ENCODE measurements at places on chromosomes 2 and 18. TPM values are rescaled to one million over a fixed set of nuclear protein-coding genes. Genes with fewer than 3 reads are reported as not detected.

DNA sequence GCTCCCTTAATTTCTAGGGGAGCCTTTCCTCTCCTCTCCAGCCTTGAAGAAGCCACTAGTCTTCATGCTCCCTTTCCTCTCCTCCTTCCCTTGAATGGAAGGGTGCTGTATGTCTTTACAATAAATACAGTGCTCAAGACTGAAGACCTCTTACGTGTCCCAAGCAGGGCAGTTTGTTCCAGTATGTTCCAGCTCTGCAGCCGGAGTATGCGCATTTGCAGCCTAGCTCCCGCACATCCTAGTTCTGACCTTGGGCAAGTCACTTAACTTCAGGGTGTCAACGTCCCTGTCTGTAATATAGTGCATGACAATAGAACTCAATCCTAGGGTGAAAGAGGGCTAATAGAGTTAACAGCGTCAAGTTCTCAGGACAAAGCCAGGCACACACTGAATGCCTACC, 208.0 kb downstream of the HAUS1 start:
- no peak for DNase-seq

Gene FABP1
- 1.6 TPM for polyA plus RNA-seq

Gene PLGLB2
- polyA plus RNA-seq: 0.12 TPM

GRCh38 chr2:88601286-88601685, 26.0 kb downstream of the EIF2AK3 start:
- no peak for DNase-seq

Gene CNGA3
- polyA plus RNA-seq: not detected

- peak; percentile 89 for DNase-seq
These were observed 532 bp upstream of the YES1 start for GRCh38 chr18:812376-813171.

DNA sequence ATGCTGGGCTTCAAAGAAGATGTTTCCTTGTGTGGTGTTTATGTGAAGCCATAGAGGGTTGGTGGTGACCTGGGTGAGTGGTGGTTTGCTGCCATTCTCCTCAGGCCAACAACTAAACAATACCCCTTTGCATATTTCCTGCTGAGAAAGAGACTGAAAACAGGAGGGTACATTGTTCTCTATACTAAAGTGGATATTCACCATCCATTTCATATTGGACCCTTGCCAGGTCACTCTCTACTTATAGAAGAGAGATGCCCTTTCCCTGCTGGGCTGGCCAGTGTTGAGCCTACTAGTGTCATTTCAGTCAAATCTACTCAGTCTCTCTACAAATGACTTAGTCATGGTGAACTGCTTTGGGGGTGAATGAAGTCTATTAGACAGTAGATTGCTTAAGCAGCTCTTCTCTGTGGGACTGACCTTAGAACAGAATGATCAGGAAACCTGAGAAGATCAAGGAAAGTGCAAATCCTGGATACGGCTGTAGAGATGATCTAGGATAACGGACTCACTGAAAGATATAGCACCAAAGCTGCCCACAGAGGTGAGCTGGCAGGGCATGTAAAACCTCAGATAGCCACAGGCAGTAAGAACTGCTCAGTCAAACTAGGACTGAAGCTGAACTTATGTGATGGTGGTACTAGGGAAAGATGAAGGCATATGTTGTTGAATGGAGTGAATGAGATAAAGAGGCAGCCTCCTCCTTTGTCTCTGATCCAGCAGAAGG, 154.9 kb downstream of the MYO3B start:
- no peak for DNase-seq

- DNase-seq: no peak
These were observed 125.5 kb downstream of the ATAD2B start for GRCh38 chr2:23801396-23801795.

Gene IL18R1
- 0.26 TPM for polyA plus RNA-seq

Gene NTSR2
- polyA plus RNA-seq: 0.97 TPM

DNA sequence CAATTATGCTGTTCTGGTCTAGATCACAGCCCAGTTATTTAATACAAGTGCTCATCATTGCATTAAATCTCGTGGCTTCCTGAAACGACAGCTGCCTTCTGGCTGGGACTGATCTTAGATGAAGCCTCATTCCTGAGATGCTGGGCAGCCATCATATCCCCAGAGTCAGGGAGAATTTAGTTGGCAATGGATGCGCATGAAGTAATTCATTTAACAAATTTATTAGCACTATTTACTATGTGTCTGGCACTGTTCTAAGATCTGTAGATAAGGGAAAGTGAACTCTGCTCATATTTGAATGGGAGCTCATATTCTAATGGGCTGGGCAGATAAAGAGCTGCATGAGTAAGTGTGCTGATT, 244.7 kb downstream of the KCNS3 start:
- DNase-seq: no peak

DNA sequence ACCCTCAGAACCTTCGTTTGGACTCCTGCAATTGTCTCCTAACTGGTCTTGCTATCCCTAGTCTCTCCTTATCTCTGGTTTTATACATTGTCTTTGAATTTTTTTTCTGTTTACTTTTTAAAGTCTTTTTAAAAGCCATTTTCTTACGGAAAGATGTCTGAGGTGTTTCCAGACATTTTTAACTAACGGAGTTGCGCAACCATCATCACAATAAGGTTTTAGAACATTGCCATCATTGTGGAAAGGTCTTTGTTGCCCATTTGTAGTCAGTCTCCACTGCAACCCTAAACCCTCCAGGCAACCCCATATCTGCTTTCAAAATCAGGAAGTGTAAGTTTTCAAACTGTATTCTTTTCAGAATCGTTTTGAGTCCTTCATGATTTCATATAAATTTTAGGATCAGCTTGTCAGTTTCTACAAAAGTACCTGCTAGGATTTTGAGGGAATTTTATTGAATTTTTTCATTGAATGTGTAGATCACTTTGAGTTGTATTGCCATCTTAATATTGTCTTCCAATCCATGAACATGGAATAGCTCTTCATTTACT, 46.3 kb downstream of the ANKRD12 start:
- DNase-seq: no peak

- no peak for DNase-seq
These were observed 50.0 kb downstream of the DPYSL5 start for GRCh38 chr2:26897807-26898479.

- DNase-seq: no peak
These were observed 32.7 kb downstream of the RHBDD1 start for GRCh38 chr2:226868331-226869162.

- DNase-seq: no peak
These were observed 120.3 kb downstream of the GYPC start for GRCh38 chr2:126776255-126776654.

Gene SH3RF3
- 4.6 TPM for polyA plus RNA-seq

- DNase-seq: no peak
These were observed 85.8 kb downstream of the PLEKHM3 start for GRCh38 chr2:207939342-207940108.

Gene ASB18
- 0.21 TPM for polyA plus RNA-seq

Gene ACVR1C
- 0.77 TPM for polyA plus RNA-seq

DNA sequence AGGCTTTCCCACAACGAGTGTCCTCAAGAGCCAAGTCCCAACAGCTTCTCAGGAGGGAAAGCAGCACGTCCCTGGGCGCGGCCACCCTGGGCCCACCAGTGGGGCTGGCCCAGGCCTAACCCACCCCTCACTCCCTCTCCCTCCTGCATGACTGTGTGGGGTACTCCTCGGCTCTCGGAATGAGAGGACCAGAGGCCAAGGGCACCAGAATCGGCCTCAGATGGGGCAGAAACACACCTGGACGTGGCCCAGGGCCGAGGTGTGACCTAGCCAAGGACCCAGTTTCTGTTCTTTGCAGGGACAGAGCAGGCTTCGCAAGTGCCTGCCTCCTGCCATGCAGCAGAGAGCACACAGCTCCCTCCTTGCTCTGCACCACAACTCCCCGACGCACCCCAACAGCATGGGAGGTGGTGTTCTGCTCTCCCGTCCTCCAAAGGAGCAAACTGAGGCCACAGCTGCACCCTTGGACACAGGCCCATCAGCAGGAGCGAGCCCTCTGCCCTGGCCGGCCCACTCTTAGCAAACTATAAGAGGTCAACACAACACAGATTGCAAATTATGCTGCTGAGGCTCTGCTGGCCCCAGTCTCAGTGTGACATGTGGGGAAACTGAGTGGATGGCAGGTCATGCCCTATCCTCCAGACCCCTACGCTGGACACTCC, 19.7 kb downstream of the HS6ST1 start:
- DNase-seq: peak; percentile 4

- no peak for DNase-seq
These were observed 49.8 kb downstream of the FBLN7 start for GRCh38 chr2:112187805-112188596.

Gene DCAF17
- 3.1 TPM for polyA plus RNA-seq

DNA sequence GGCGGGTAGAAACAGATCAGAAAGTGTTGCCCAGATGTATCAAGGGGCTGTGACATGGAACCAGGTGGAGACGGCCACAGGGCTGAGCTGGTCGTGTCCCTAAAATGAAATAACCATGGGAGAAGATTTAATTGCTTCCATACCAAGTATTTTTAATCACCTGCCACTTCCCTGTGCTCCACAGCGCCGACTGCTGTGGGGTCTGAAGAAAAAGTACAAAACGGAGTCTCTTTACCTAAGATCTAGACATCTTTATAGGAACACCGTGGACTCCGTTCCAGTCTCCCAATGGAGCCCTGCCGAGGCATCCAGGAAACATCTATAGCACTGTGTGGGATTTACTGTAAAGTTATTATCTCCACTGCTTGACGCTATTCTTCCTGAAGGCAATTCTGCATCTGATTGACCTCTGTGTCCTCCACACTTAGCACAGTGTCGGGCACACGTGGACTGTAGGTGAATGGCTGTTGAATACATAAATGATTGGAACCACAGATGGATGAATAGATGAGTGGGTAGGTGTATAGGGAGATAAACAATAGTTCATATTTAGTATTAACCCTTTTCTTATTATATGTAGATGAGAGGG, 21.6 kb upstream of the GYPC start:
- no peak for DNase-seq

Gene TUBA3E
- 0.01 TPM for polyA plus RNA-seq

GRCh38 chr2:130198343-130198742, at the start of gene TUBA3E:
TUBA3E (minus strand) TSS chr2:130198439; CDS start chr2:130198360, 79 bp downstream.
- no peak for DNase-seq

Gene ARHGEF4
- polyA plus RNA-seq: 4.7 TPM

DNA sequence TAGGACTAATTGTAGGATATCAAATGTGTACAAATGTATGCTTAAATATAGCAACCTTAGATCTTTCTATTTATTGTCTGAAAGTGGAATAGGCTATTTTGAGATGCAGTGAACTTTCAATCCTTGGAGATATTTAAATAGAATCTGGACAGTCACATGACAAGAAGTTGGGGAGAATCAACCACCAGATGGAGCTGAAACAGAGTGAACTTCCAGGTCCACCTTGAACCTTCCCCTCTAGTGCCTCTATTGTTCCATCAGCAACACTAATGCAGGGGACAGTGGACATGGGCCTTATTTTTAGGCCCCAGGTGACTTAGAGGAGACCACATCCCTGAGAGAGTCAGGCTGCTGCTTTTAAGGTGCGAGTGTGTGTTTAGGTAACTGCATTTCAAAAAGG, 37.0 kb upstream of the CRIM1 start:
- no peak for DNase-seq

GRCh38 chr18:58025205-58025604, 18.8 kb upstream of the NEDD4L start:
- no peak for DNase-seq

Gene KCNK3
- 0.70 TPM for polyA plus RNA-seq

- no peak for DNase-seq
These were observed 116.2 kb downstream of the USP34 start for GRCh38 chr2:61354543-61355197.

DNA sequence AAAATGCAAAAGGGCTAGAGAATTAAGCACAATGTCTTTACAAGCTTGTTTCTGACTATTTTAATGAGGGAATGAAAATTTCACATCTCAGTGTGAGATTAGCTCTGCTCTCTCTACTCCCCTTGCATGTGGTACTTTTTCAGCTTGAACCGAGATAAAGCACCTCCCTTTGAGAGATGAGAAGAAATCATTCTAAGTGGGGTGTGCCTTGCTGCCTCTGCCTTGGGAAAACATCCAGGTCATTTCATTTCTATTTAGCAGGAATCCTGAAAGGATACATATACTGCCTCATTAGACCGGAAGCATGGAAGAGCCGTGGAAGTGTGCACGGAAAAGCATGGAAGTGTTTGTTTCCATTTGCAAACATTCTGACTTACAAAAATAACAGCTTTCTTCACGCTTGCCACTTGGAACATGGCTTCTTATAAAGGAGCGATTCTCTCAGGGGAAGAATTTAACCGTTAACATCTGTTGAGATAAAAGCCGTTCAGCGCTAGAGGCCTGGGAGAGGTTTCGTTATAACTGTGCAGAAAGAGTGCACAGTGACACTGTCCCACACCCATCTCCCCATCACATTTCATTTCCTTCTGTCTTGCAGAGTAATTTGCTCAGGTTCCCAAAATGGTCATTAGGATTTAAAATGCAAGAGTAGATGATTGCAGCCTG, 16.7 kb downstream of the NOSTRIN start:
- no peak for DNase-seq

Gene KCNF1
- 0.07 TPM for polyA plus RNA-seq

Gene XDH
- 0.10 TPM for polyA plus RNA-seq

GRCh38 chr2:144011553-144011952, 508.4 kb downstream of the ZEB2 start:
- no peak for DNase-seq

Gene CCL20
- polyA plus RNA-seq: not detected

GRCh38 chr18:57150828-57151227, 3.9 kb downstream of the BOD1L2 start:
- no peak for DNase-seq

Gene RGPD4
- under 0.01 TPM for polyA plus RNA-seq

Gene BARD1
- polyA plus RNA-seq: 2.3 TPM
